ENCODE measurements at places on chromosomes 4 and X. TPM values are rescaled to one million over a fixed set of nuclear protein-coding genes. Genes with fewer than 3 reads are reported as not detected.

GRCh38 chrX:133685822-133686221, 270.5 kb upstream of the GPC4 start:
- no peak overlapping the region for H3K4me3 ChIP-seq
- H3K27me3 ChIP-seq: no peaks in the 10 kb centered on the region
- no peaks in the 10 kb centered on the region for H3K36me3 ChIP-seq

- no peaks in the 10 kb centered on the region for H3K27me3 ChIP-seq
- H3K36me3 ChIP-seq: no peaks in the 10 kb centered on the region
- peak overlapping the region; percentile 6 for H3K27ac ChIP-seq
Measured at GRCh38 chr4:41334182-41334581, 77.5 kb downstream of the UCHL1 start.

GRCh38 chr4:141158219-141158618, 24.9 kb upstream of the RNF150 start:
- no peaks in the 10 kb centered on the region for H3K27me3 ChIP-seq
- no peaks in the 10 kb centered on the region for H3K4me1 ChIP-seq
- peaks cover 1% of the 10 kb centered on the region for H3K36me3 ChIP-seq
- no peak for DNase-seq

DNA sequence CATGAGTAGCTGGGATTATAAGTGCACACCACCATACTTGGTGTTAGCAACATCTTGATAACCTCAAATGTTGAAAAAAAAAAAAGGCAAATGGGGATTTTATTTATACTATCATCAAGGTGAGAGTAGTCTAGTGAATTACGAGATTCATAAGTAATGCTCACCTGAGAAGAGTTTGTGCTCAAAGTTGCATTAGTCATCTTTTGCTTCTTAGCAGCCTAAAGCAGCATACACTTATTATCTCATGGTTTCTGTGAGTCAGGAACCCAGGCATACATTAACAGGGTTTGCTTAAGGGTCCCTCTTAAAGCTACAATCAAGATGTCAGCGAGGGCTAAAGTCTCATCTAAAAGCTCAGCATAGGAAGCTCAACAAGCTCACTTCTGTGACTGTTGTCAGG, 8.2 kb upstream of the EXOSC9 start:
- peaks cover 10% of the 10 kb centered on the region for H3K27me3 ChIP-seq
- no peak for DNase-seq
- no peak overlapping the region for H3K4me3 ChIP-seq
- H3K4me1 ChIP-seq: peaks cover 11% of the 10 kb centered on the region
- no peaks in the 10 kb centered on the region for H3K36me3 ChIP-seq

DNA sequence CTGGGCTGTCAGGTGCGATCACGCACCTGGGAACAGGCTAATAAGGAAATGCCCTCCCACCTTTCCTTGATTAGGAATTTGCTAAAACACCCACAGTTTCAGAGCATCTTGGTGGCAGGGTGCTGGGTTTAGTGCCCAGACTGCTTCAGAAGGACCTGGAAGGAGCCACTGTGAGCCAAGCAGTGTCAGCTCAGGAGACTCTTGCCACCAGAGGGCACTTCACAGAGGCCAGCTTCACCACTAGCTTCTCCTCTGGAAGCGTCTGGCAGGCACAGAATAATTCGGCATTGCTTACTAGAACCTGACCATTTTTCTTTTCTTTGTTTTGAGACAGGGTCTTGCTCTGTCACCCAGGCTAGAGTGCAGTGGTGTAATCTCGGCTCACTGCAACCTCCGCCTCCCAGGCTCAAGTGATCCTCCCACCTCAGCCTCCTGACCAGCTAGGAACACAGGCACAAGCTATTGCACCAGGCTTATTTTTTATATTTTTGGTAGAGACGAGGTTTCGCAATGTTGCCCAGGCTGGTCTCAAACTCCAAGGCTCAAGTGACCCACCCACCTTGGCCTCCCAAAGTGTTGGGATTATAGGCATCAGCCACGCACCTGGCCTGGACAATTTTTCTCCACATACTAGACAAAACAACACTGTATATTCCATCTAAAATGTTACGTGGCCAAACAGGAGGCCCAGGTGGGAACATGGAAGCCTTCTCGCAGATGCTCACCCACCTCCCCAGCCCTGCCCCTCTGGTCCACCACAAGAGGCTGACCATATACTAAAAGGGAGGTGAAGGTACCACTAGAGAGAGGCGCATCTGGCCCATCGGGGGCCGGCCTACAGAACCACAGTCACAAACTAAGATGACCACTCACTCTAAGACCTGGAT, 14.1 kb downstream of the NOP14 start:
- no peak overlapping the region for H3K4me3 ChIP-seq
- H3K27ac ChIP-seq: peak overlapping the region; percentile 70
- no peak for DNase-seq
- H3K4me1 ChIP-seq: no peaks in the 10 kb centered on the region

RIPPLY1 gene
- not detected for total RNA-seq

BEND4 gene
- 0.78 TPM for total RNA-seq

TMPRSS11B gene
- not detected for total RNA-seq
